A549 treated with Hydrocortisone at 1 μM for 4 hours (cell line): ENCODE measurements at places on chromosomes 3 and 15. TPM values are rescaled to one million over a fixed set of nuclear protein-coding genes. Genes with fewer than 3 reads are reported as not detected.

PCLAF gene
- total RNA-seq, result 160 to 251 TPM (median 177 TPM) in 5 replicates

TNFAIP8L3 gene
- 28.1 to 41.8 TPM (median 34.7 TPM) in 5 replicates for total RNA-seq

CLSTN2 gene
- 0.02 to 0.09 TPM (median 0.02 TPM) in 5 replicates for total RNA-seq

ZNF660 gene
- not detected in 5 replicates for total RNA-seq

EPHB3 gene
- 0.15 to 0.21 TPM (median 0.20 TPM) in 5 replicates for total RNA-seq

SENP8 gene
- total RNA-seq, result 2.1 to 2.5 TPM (median 2.3 TPM) in 5 replicates

SHF gene
- 0.36 to 0.88 TPM (median 0.44 TPM) in 5 replicates for total RNA-seq

DUT gene
- 88.8 to 113 TPM (median 110 TPM) in 5 replicates for total RNA-seq

LSMEM2 gene
- total RNA-seq, result 0.07 to 0.10 TPM in 2 of 5 replicates, not detected in the others

BTBD1 gene
- 48.0 to 62.4 TPM (median 55.8 TPM) in 5 replicates for total RNA-seq

MRPS11 gene
- 82.0 to 127 TPM (median 115 TPM) in 5 replicates for total RNA-seq
